ENCODE measurements at places on chromosomes 1 and 21.

DNA sequence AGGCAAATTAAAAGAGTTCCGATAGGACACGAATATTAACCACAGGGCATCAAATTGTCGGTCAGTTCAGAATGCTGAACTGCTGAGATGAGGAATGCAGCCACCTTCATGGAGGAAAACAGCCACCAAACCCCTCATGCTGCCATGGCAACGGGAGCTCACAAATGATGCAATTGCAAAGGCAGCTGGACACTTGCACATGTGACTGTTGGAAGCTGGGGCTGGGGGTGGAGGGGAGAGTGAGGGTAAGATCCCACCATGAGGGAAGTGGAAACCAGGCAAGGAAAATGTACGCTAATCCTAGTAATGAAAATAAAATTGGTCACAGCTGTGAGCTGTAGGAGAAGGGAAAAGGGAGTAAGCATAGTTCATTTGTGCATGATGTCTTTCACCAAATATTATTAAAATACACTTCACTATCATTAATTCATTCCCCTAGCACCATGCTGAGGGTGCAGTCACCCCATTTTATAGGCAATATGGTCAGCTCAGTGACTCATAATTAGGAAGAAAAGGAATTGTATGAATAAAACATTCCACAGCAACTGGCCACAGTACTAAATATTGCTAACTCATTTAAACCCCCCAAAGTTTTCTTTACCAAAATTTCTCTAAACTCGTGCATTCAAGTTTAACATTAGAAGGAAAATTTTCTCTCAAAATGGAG, 15.3 kb downstream of the BECN2 start:
- DNase-seq: peak; percentile 77

DNA sequence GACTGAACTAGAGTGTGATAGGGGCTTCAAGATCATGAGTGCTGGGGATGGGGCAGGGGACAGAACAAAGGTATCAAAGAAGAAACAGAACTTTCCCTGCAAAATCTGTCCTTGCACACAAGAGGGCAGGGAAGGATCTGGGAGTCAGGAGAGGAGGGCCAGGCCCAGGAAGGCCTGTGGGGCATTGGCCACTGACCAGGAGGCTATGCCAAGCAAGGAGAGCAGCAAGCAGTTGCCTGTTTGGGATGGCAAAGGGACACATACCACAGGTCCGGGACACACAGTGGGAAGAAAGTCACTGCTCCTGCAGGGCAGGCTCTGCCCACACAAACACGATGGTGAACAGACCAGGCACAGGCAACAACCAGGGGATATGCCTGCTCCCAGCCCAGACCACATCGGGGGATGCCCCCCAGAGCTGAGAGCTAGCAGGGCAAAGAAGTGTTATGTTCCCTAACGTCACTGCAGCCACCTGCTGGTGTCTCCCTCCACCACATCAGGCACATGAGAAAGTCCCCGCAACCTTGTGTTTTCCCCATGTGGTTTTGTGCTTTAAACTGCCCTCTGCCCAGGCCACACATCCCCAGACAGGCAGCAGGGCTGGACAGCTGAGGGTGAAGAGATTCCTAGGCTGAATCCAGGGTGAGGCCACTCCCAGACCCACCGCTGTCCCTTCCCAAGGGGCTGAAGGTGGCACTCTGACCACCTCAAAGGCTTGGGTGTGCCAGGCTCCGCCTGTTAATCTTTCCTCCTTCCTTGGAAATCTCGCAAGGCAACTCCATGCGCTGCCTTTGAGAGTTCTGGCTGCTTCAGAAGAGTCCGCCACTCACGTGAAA, 53.6 kb downstream of the KIF21B start:
- DNase-seq: no peak

DNA sequence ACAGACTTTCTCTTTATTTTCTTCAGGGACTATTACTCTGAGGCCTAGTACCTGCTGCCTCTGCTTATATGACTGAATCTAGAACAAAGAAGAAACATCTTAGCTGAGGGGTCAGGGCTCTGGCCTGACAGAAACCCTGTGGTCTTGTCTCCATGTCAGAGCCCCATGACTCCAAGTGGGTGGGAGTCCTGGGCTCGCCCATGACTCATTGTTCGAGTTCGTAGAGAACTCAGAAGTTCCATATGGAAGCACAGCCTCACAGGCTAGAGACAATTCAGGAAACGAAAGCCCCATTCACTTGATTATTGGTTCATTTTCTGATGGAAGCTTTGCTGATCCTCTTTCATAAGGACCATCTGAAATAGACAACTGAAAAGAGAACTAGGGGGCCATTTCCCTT, 73.2 kb downstream of the CD58 start:
- DNase-seq: no peak

GRCh38 chr1:161486806-161487741, 18.2 kb upstream of the FCGR2A start:
- peak; percentile 43 for DNase-seq

- DNase-seq: no peak
Measured at GRCh38 chr1:192945390-192946130, 113.6 kb downstream of the UCHL5 start.

DNA sequence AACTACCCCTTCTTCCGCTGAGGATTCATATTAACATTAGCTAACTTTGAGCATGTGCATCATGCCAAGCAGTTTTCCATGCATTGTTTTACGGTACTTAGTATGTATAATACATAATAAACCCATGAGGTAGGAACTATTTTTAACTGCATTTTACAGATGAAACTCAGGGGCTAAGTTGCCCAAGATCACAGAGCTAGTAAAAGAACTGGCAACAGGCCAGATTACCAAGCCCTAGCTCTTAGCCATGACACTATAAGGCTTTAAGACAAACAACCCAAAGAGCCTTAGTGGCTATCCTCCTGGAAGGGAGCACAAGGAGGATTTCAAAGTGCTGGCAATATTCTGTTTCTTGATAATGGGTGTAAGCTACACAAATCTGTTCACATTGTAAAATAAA, 6.1 kb downstream of the AK2 start:
- DNase-seq: no peak

- DNase-seq: no peak
Measured at GRCh38 chr1:230498704-230499103, 72.6 kb upstream of the PGBD5 start.

DNA sequence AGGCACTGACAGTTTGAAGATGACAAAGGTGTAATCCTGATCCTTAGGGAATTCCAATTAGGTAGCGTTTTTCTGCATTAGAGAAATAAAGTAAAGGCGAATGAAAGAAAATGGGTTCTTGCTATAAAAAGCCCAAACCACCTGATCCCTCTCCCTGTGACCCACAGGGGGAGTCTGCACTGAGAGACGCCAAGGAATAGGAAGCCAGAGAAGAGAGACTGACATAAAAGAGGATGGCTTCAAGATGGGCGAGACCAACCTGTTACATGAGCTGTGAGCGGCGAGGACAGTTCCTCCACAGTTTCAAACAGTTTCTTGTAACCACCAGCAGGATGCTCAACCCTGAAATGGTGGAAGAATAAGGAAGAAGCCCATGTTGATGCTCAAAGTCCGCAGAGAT, 1.4 kb downstream of the RPE65 start:
- DNase-seq: no peak

DNA sequence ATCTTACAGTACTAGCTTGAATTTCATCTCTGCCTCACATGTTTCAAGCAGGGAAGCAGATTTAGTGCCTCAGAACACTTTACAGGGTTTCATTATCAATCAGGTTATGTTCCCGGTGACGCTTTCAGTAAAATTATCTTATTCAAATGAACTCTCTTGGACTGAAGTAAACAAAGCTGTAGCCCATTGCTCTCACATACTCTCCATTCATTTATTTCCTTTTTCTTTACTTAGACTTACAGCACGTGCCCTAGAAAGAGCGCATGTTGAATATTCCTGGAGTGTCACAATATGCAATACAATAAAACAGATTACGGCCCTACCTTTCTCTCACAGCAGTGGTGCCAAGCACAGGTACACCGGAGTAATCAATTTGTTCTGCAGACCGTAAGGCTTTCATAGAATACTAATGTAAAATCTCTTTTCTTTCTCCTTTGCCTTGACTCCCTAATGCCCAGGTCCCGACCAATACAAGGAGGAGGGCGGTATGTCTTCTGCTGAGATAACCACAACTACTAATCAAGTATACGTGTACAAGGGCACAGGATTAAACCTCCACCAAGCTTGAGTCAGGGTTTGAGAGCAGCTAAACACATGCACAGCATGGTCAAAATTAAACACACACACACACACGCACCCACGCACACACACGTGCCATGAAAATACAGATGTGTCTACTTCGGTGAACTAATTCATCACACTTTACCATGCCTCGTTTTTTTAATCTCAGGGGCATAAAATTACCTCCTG, 62.8 kb downstream of the NRIP1 start:
- DNase-seq: no peak

DNA sequence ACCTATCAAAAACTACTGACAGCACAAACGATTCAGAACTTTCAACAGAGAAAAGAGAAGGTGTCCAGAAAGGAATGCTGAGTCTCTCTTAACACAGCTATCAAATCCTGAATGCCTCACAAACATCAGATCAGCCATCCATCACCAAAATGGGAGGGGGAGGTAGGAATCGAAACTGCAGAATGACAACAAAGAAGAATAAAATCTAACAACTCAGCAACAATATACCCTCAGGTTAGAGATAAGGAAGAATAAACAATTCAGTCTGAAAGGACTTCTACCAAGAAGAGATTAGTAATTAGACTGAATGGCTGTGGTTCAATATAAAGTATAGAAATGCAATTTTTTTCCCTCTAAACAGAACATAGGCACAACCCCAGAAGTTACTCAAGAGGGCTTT, 94.4 kb downstream of the RERE start:
- DNase-seq: no peak

- DNase-seq: no peak
Measured at GRCh38 chr1:182968151-182968741, 15.3 kb upstream of the SHCBP1L start.

GRCh38 chr1:19036813-19037605, 80.5 kb upstream of the IFFO2 start:
- no peak for DNase-seq

DNA sequence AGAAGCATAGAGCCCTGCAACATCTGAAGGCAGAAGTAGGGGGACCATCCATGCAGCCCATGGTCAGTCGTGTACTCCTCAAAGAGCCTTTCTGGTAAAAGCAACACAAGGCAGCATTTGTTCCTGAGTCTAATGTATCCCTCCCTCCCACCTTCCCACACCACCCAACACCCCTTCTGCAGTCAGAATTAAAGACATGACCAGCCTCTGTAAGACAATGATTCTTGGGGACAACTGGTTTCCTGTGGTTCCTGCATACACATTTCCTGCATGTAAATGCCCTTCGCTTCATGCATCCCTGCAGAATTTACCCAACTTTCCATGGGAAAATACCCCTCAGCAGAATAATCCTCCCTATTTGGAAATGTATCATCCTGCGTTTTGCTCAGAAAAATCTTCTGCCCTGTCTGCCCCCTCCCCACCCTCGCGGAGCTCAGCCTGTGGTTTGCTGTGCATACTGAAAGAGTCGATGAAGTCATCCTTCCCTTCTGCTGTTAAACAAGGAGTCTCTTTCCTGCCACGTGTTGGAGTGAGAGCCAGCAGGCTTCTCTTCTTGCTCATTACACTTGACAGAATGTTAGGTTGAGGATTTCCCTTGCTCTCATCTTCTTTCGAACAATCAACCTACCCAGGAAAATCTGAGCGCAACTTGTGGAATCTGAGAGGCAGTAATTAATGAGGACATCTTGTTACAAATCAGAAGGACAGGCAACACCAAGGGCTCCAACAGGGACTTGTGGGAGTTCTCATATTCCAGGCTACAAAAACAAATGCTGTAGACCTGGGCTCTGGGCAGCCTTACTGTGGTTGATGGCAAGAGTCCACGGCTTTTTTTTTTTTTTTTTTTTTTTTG, 4.7 kb downstream of the TNN start:
- no peak for DNase-seq

Data from BE2C (cell line).